ENCODE measurements at places on chromosomes 1 and 21.

GRCh38 chr1:60196026-60196425 lies 122.5 kb upstream of the C1orf87 start:
- DNase-seq = no peak

GRCh38 chr1:201887116-201887866 lies 1.4 kb upstream of the SHISA4 start:
- DNase-seq = no peak

DNA sequence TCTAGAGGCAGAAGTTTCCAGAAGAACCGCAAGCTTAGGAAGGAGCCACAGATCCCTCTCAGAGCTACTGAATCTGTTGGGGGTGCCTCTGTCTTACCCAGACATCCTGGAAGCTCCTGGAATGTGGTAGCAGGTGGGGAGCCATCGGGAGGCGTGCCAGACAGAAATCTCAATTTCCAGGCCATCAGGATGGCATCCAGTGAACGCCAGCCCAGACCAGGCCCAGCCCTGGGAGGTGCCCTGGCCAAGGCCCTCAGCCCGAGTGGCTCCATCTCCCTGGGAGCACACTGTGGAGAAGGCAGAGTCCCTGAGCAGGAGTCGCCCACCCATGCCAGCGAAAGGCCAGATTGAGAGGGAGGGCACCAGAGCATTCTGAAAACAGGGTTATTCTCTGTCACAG lies 2.5 kb downstream of the ABCA4 start:
- DNase-seq = no peak

DNA sequence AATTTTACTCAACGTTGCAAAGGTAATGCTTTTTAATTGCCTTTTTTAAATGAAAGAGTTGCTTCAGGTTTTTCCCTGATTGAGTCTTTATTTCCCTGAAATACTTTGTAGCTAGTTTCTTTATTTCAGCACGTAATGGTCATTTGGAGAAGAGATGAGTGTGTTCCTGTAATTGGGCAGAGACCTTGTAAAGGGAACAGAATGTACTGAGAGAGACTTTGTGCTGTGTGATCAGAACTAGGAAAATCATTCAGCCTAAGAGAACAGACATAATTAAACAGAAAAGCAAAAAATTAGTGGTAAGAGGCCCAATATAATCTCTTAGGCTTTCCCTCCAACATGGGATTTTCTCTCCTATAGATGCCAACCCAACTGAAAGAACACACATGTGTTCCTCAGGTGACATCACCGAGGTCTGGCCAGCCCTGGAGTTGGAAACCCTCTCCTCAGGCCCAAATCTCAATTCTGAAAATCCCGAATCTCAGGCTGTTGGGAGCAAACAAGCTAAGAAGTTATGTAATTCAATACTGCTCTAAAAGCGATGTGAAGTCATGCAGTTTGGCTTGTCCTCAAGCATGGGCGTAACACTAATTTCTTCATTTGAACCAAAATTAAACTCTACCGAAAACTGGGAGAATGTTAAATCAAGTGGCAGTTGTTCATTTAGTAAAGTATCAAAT lies 102.0 kb downstream of the TGFB2 start:
- no peak for DNase-seq

- no peak for DNase-seq
Measured at GRCh38 chr1:12554521-12555305, 63.3 kb downstream of the DHRS3 start.

DNA sequence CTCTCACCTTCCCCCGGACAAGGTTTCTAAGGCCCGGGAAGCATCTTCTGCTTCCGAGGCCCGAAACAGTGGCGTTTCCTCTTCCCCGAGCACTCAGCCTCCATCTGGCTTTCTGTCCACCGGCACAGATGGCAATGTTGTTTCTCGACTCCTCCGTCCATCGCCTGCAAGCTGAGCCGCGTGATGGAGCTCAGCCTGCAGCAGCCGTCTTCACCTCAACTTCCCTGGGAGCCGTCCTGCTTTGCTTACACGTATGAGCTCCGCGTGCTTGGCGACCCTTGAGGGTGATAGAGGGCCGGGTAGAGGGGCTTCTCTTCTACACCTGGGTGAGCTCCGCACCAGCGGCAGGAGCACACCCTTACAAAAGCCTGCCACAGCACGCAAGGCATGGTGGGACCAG lies 80.4 kb downstream of the AJAP1 start:
- no peak for DNase-seq

GRCh38 chr1:228058172-228058948 lies 24.1 kb upstream of the ARF1 start:
- no peak for DNase-seq

GRCh38 chr21:18142655-18143054 lies 102.0 kb upstream of the CHODL start:
- no peak for DNase-seq

GRCh38 chr1:150563340-150564038 lies 14.3 kb downstream of the ADAMTSL4 start:
- peak; percentile 88 for DNase-seq

DNA sequence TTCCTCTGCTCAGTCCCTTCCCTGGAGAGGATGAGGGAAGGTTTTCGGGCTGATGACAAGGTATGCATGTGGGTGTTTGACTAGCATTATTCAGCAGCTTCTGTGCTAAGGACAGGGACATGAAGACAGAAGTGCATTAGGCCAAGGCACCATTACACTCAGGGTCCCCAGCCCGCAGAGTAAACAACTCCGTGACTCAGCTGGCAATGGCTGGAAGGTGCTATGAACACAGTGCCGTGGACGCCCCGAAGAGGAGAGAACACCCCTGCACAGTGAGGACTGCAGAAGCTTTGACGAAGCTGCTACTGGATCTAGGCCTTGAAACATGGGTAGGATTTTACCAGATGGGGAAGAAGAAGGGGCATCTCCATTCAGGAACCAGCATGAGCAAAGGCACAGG lies 13.7 kb upstream of the EPS8L3 start:
- no peak for DNase-seq

DNA sequence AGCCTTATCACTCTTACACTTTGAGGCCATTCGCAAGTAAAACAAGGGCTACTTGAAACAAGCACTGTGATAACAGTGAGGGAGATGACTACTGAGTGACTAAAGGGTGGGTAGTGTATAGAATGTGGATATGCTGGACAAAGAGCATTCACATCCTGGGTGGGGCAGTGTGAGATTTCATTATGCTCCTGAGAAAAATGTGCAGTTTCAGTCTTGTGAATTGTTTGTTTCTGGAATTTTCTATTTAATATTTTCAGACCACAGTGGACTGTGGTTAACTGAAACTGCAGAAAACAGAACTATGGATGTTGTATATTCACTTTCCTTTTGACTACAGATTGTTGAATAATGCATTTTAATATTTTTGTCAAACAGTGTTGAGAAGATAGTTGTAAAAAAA lies 25.1 kb upstream of the B3GALT2 start:
- no peak for DNase-seq

- no peak for DNase-seq
Measured at GRCh38 chr1:21926065-21926464, 11.0 kb downstream of the HSPG2 start.

GRCh38 chr1:89489047-89489729 lies 35.4 kb upstream of the LRRC8B start:
- no peak for DNase-seq

GRCh38 chr1:243598433-243598832 lies 251.6 kb downstream of the AKT3 start:
- no peak for DNase-seq

DNA sequence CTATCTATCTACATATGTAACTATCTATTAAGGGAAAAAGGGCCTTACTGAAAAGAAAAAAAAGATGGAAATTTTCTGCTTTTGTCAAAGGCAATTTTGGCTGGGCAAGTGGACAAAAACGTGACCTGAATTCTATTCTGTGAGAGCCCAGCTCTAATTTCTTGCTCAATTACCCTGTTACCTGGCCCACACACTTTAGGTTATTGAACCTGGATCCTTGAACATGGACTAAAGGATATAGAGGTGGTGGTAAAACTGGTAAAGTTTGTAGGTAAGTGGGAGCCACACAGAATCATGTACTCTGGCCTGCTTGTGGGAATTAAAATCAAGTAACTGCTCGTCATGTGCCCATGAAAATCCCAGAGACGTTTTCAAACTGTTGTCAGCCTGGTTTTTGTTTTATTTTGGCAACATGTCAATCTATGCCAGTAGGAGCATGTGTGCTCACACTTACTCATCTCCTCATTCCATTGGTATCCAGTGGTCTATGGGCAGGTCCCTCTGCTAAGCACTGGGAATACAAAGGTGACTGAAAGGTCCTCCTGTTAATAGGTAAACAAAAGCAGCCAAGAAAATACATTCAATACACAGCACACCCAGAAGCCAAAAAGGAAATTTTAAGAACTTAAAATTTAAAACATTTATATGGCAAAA lies 113.7 kb upstream of the WARS2 start:
- DNase-seq = no peak

DNA sequence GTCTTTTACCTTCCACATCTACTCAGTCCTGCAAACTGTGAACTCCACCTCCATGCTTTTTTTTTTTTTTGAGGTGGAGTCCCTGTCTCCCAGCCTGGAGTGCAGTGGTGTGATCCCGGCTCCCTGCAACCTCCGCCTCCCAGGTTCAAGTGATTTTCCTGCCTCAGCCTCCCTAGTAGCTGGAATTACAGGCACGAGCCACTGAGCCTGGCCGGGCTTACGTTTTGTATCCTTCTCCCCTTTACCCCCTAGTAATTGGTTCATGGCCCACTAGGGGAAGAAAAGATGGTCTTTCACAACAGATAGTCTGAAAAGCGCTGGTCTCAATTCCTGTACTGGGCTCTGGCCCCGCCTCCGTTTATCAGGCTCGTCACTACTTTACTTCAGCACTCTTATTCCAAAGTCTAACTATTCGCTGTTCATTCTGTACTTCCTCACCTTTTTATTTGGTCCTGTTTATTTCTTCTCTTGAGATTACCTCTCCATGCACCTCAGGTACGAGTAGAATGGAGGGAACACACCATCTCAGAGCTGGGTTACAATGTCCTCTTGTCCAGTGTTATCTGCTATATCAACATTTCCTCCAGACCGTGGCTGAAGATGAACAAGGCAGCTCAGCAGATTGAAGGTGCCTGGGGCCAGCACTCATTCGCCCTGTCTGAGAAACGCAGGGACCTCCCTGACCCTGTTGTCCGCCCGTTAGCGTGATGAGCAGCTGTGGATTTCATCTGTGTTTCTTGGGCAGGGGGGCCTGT lies 16.2 kb downstream of the CNST start:
- no peak for DNase-seq

- no peak for DNase-seq
Measured at GRCh38 chr1:201169203-201169602, 14.9 kb upstream of the TMEM9 start.

- DNase-seq = no peak
Measured at GRCh38 chr21:41511858-41512257, 3.9 kb upstream of the TMPRSS2 start.
